ENCODE measurements at places on chromosomes 1 and 21.

GRCh38 chr1:30754684-30755171 is 2.8 kb downstream of the LAPTM5 start:
- no peak for DNase-seq

- no peak for DNase-seq
Measured at GRCh38 chr1:95650631-95651030, 416.6 kb downstream of the RWDD3 start.

DNA sequence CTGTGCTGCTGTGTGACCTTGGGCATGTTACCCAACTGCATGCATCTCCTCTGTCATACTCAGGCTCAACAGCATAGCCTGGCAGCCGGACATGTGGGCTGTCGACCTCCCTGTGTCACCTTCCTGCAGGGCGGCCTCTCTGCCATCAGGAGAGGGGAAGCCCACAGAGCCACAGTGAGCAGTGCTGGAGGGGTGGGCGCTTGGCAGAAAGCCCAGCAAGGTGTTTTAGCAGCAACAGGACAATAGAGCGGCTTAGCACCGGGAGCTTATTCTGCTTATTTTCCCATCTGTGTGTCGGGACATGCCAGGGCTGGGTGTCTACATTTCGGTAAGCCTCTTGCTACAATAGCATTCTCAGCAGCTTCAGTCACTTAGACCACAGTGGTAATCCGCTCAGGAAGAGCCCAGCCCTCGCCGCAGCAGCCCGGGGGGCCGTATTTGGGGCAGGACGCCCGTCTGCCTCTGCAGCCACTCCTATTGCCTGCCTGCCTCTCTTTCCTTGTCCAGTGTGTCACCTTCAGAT is 22.8 kb upstream of the CDK18 start:
- DNase-seq = no peak

DNA sequence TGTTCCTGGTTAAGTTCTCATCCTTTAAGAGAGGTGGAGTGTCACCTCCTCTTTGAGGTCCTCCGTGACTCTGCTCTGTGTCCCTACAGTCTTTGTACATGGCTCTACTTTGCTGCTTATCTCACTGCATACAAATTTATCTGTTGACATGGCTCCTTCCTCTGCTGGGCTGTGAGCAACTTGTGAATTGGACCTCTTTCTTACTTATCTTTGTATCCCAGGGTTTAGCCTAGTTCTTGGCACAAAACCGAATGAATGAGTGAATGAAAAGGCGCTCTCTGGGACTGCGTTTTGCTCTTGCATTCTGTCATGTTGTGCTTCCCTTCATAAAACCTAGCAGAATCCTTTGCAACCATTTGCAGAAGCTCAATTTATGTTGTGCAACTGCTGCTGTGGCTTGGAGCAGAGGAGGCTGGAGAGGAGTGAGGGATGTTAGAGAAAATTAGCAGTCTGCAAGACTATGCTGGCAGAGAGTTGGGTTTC is 12.4 kb downstream of the SLC26A9 start:
- DNase-seq = no peak

DNA sequence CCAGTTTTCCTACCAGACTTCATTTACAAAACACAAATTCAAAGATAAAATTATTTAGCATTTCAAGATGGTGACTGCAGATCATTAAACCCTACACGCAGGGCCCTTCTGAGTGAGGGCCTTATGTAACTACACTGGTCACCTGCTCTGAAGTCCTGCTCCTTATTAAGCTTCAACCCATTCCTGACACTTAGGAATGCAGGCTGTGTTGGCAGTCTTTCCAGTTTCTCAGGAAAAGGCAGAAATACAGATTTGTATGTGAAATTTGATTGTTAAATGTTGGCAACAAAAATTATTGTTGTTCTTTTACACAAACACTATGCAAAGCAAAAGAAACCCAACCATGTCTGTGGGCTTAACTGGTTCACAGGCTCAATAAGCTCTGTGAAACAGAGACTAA is 25.8 kb upstream of the BCAS2 start:
- DNase-seq = no peak

DNA sequence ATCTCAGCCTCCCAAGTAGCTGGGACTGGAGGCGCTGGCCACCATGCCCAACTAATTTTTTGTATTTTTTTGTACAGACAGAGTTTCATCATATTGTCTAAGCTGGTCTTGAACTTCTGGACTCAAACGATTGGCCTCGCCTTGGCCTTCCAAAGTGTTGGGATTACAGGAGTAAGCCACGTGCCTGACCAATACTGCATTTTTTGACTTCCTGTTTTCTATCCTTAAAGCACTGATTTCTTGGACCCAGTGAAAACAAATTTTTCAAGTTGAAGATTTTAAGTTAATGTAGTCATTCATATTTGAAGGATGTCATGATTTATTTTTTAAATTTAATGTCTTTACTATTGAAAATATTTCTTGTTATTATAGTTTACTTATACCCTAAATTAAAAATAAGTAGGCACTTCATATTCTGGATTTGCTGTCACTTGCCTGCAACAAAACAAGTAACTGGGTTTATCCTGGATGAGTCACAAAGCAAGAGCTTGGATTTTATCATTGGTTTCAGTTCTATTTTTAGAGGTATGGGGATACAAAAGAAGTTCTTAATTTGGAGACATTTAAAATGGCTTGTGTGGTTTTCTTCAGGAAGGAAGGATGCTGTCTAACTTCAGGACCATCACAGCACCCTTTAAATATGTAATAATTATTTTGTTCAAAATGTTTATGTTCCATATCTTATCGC is 2.2 kb upstream of the VPS45 start:
- DNase-seq = no peak

DNA sequence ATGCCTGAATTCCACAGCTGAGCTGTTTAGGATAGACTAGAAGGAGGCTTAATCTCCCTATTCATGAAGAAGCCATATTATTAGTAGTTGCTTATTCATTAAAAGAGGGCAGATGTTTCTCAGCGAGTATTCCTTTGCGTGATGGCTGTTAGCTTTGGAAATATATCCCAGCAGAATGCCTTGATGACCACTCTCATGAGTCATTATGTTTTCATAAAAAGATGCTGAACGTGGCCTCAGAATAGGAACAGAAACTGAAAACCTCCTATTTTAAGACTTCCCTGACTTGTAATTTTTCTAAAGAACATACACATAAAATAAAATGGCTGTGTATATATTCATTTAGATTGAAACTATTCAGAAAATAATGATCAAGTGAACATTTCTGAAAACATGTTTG is 9.6 kb upstream of the PLA2G4A start:
- DNase-seq = no peak
